Ureter (tissue), 1 donor: ENCODE measurements at places on chromosomes 3 and 15. TPM values are rescaled to one million over a fixed set of nuclear protein-coding genes. Genes with fewer than 3 reads are reported as not detected.

Gene MYO5C
- 56.3 TPM for total RNA-seq

Gene ADGRG7
- 0.78 TPM for total RNA-seq

Gene MPI
- total RNA-seq = 50.8 TPM

Gene LINGO1
- total RNA-seq = 1.7 TPM

Gene ESYT3
- total RNA-seq = 0.94 TPM

Gene IL20RB
- 4.3 TPM for total RNA-seq
